ENCODE measurements at places on chromosomes 11 and 22. TPM values are rescaled to one million over a fixed set of nuclear protein-coding genes. Genes with fewer than 3 reads are reported as not detected.

GRCh38 chr11:100624346-100624745, 62.7 kb upstream of the ARHGAP42 start:
- H3K27me3 ChIP-seq: no peaks in the 10 kb centered on the region
- H3K4me3 ChIP-seq: no peak overlapping the region
- no peak overlapping the region for H3K27ac ChIP-seq
- no peaks in the 10 kb centered on the region for H3K4me1 ChIP-seq
- no peak for DNase-seq

Gene CASP5
- not detected for total RNA-seq

DNA sequence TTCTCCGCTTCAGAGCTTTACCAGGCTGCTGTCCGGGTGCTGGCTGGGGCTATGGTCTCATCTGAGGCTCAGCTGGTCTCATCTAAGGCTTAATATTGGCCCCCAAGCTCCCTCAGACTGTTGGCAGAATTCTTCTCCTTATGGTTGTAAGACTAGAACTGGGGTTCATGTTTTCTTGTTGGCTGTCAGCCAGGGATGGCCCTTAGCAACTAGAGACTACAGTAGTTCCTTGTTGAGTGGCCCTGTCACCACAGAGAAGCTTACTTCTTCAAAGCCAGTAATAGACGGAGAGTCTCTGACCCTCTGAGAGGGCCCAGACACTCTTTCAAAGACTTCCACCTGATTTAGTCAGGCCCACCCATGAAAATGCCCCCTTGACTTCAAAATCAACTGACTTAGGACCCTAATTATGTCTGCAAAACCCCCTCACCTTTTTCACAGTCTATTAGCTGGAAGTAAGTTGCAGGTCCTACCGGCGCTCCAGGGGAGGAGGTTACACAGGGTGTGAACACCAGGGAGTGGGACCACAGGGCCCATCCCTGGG, 24.2 kb upstream of the TREH start:
- no peaks in the 10 kb centered on the region for H3K36me3 ChIP-seq
- H3K27me3 ChIP-seq: no peaks in the 10 kb centered on the region
- no peak for DNase-seq

DNA sequence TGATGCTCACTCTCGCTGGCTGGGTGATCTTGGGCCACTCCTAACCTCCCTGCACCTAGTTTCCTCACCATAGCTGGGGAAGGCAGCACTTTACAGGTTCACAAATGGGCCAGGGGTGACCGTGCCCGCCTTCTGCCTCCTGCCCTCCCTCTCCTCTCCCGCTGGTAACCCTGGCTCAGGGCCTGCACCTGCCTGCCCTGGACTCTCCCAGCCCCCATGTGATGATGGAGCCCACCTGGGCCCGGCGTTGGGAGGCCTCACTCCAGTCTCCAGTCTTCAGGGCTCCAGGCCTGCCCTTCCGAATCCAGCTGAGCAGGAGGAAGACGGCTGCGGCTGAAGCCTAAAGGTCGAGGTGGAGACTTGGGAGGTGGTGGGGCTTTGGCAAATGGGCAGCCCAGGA, 152.9 kb downstream of the CACNA1I start:
- no peak overlapping the region for H3K27ac ChIP-seq
- no peaks in the 10 kb centered on the region for H3K36me3 ChIP-seq
- no peak for DNase-seq
- peaks cover 59% of the 10 kb centered on the region for H3K27me3 ChIP-seq
- no peak overlapping the region for H3K4me3 ChIP-seq

GRCh38 chr11:34941688-34942087, 25.3 kb downstream of the PDHX start:
- no peak for DNase-seq
- H3K4me3 ChIP-seq: no peak overlapping the region
- peaks cover 17% of the 10 kb centered on the region for H3K36me3 ChIP-seq
- no peak overlapping the region for H3K27ac ChIP-seq
- no peaks in the 10 kb centered on the region for H3K27me3 ChIP-seq

Gene MRGPRF
- 0.50 TPM for total RNA-seq

- no peaks in the 10 kb centered on the region for H3K4me1 ChIP-seq
- no peak for DNase-seq
- no peak overlapping the region for H3K4me3 ChIP-seq
- H3K27ac ChIP-seq: no peak overlapping the region
These were observed 79.0 kb downstream of the MED15 start for GRCh38 chr22:20586403-20586745.

Gene MMP1
- not detected for total RNA-seq

GRCh38 chr22:43389227-43389836, 22.5 kb upstream of the MPPED1 start:
- H3K4me1 ChIP-seq: no peaks in the 10 kb centered on the region
- no peak overlapping the region for H3K27ac ChIP-seq
- H3K36me3 ChIP-seq: no peaks in the 10 kb centered on the region
- H3K4me3 ChIP-seq: no peak overlapping the region
- peaks cover 95% of the 10 kb centered on the region for H3K27me3 ChIP-seq
- DNase-seq: no peak

Gene WNT11
- total RNA-seq: 3.2 TPM

Gene CACNA1I
- 2.5 TPM for total RNA-seq

DNA sequence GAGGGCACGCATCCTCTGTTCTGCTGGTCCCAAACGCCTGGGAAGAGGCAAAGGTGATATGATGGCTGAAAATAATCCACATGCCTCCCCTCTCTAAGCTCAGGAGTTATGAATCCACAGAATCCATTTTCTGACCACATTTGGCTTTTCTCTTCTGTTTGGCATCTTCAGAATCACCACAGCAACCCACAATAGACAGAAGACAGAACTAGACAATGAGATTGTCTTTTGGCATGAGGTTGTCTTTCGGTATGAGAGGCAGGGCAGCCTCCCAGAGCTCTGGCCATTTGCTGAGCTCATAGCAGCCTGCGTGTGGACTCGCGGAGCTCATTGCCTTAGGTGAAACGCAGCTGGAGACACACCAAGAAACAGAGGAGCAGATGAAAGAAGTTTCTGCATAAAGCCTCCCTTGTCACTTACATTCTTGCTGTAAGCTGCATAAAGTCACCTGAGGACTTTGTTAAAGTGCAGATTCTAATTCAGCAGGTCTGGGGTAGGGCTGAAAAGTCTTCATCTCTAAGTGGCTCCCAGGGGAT, 868.0 kb downstream of the NTM start:
- no peak overlapping the region for H3K27ac ChIP-seq
- H3K4me3 ChIP-seq: no peak overlapping the region
- DNase-seq: no peak

All from PC-9 (cell line).